ENCODE measurements at places on chromosomes 13 and 19.

DNA sequence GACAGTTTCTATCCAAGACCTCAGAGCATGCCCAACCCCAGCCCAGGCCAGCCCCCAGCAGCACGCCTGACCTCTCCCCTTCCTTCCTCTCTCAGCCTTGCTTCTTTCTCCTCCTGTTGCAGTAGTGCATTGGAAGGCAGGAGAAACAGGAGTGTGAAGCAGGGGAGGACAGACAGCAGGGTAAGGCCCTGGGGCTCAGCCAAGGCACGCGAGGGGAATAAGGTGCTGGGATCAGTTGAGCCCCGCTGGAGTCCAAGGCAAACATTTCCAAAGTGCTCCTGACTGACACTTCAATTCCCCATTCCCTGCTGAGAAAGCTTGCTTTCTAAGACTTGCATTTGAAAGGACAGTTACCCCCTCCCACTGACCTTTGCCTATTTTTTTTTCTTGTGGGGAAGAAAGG lies 73.1 kb upstream of the OLFM4 start:
- no peak for DNase-seq

DNA sequence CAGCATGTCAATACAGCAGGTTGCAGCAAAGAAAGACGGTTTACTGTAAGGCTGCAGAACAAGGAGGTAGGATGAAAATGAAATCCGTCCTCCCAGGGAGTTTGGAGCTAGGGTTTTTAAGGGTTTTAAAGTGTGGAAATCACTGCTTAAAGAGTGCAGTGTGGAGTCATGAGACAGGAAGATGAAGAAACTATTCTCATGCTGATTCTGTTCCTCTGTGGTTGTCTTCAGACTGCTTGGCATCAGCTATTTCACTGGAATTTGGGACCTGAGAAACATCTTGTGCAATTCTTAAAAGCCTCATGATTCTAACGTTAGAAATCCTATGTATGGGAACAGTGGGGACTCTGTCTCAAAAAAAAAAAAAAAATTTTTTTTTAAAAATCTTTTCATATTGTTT lies 11.4 kb downstream of the ZNF331 start:
- no peak for DNase-seq

DNA sequence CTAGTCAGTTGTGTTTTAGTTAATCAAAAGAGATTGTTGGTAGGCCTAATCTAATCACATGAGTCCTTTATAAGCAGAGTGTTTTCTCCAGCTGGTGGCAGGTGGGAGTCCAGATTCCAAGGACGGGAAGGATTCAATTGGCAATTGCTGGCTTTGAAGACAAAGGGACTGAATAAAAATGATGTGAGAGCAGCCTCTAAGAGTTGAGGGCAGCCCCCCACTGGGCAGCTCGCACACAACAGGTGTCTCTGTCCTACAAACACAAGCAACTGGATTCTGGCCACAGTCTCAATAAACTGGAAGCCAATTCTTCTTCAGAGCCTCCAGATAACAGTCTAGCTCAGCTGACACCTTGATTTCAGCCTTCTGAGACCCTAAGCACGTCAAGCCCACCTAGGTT lies 915.2 kb downstream of the PCDH9 start:
- no peak for DNase-seq

- DNase-seq, result no peak
These were observed 711 bp downstream of the CAMSAP3 start for GRCh38 chr19:7596211-7596937.

- no peak for DNase-seq
These were observed 662 bp upstream of the SPACA6 start for GRCh38 chr19:51692468-51692867.

DNA sequence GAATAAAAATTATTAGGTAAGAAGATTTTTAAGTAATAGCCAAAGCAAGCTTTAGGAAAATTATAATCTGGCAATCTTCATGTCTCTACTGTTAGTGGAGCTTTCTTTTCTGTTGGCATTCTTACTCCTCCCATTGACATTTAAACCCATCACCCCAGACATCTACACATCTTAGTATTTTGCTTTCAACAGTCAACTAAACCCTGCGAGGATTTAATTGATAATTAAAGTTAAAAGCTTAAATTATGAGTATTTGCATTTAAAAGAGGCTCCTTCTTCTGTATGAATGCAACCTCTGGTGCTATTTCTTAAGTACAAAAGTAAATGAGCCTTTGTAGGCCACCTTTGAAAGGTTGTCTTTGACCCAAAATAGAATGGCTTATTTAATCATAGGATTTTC lies 148.1 kb downstream of the DACH1 start:
- no peak for DNase-seq

DNA sequence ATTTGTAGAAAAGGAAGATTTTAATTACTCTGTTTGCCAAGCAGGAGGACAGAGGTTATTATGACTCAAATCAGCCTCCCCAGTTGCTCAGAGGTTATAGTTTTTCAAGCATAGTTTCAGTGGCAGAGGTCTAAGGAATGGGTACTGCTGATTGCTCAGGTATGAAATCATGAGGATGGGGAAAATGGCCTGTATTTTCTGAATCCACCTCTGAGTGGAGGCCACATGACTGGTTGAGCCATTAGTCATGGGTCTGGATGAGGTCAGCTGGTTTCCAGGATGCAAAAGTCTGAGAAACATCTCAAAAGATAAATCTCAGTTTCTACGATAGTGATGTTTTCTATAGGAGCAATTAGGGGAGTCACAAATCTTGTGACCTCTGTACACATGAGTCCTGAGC lies 62.8 kb upstream of the CEACAM8 start:
- no peak for DNase-seq

GRCh38 chr13:31903111-31903815 lies 128.3 kb upstream of the FRY start:
- no peak for DNase-seq

GRCh38 chr19:50607874-50608785 lies 31.6 kb downstream of the SYT3 start:
- peak; percentile 8 for DNase-seq

- no peak for DNase-seq
These were observed 105.4 kb upstream of the MBNL2 start for GRCh38 chr13:97116754-97117153.

DNA sequence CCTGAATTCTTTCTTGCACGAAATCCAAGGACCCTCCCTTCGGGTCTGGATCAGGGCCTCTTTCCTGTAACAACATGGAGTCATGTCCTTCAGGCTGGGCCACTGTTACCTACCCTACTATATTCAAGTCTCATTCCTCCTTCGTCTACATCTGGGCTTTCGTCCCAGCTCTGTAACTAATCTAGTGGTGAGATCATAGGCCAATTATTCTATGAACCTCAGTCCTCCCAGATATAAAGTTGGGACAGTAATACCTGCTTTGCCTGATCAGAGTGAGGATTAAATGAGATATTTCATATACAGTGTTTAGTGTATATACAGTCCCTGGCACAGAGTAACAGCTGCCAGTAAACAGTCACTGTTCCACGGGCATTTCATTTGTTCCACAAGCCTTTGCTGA lies 48.3 kb upstream of the ATP12A start:
- no peak for DNase-seq

- DNase-seq, result no peak
These were observed 984 bp downstream of the RPS11 start for GRCh38 chr19:49497047-49497788.

GRCh38 chr19:55672418-55672817 lies 2.6 kb upstream of the EPN1 start:
- no peak for DNase-seq

All from AG04450 (cell line).